Endothelial cell (in vitro differentiated cells): ENCODE measurements at places on chromosomes 5 and 9.

GRCh38 chr9:16623989-16624743 lies 246.3 kb downstream of the BNC2 start:
- DNase-seq, result no peak

DNA sequence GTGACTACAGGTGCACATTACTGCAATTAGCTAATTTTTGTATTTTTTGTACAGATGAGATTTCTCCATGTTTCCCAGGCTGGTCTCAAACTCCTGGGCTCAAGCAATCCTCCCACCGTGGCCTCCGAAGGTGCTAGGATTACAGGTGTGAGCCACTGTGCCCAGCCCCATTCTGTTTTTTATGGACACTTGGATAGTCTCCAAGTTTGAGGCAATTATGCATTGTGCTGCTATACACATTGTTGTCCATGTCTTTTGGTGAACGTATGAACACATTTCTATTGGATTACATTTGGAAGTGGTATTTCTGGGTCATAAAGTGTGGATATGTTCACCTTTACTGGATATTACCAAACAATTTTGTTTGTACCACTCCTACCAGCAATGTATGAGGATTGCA lies 22.4 kb upstream of the PLPP1 start:
- DNase-seq, result no peak

GRCh38 chr5:32222723-32223470 lies 48.8 kb upstream of the GOLPH3 start:
- no peak for DNase-seq

DNA sequence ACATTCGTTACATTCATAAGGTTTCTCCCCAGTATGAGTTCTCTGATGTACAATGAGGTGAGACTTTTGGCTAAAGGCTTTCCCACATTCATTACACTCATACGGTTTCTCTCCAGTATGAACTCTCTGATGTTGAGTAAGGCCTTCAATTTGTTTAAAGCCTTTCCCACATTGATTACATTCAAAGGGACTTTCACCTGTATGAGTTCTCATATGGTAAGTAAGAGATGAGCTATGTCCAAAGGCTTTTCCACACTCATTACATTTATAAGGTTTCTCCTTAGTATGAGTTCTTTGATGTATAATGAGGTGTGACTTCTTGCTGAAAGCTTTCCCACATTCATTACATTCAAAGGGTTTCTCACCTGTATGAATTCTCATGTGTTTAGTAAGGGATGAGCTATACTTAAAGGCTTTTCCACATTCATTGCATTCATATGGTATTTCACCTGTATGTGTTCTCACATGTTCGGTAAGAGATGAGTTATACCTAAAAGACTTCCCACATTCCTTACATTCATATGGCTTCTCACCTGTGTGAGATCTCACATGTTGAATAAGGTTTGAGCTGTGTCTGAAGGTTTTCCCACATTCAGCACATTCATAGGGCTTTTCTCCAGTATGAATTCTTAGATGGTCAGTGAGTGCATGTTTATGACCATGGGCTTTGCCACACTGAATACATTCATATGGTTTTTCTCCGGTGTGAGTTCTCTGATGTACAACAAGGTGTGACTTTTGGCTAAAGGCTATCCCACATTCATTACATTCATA lies 13.5 kb downstream of the ZFP37 start:
- DNase-seq, result no peak

- no peak for DNase-seq
These were observed 127.0 kb upstream of the NTRK2 start for GRCh38 chr9:84542554-84542953.

GRCh38 chr9:36935768-36936497 lies 98.1 kb downstream of the PAX5 start:
- DNase-seq, result no peak

DNA sequence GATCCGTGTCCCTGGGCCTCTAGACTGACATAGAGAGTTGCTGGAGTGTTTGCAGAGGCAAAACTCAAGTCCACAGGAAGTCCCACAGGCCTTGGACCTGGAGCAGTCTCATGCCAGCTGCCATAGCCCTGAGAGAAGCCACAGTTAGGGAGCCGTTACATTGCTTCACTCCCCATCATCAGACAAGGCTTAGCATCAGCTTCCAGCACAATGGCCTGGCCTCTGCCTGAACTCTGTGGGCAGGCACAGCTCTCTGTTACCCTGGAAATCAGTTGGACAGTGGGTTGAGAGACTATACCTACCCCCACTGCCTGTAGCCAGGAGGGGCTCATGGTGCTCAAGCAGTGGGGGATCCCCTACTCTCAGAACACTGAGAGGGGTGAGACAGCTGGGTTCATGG lies 16.2 kb upstream of the C9orf72 start:
- DNase-seq, result no peak

DNA sequence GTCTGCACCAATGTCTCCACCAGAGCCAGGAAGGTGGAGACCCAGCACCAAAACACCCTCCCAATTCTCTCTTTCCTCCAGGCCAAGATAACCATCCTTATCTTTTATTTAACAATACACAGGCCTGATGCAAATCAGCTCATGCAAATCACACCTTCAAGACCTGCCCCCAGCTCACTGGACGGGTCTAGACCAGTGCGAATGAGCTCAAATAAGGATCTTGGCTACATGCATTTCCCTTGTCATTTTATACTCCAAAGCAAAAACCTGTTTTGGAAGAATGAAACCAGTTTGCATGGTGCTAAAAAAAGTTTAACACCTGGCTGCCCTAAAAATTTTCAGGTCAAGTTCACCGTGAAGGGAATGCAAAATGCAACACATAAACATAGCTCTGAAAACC lies 31.9 kb upstream of the DAPK1 start:
- DNase-seq, result no peak

DNA sequence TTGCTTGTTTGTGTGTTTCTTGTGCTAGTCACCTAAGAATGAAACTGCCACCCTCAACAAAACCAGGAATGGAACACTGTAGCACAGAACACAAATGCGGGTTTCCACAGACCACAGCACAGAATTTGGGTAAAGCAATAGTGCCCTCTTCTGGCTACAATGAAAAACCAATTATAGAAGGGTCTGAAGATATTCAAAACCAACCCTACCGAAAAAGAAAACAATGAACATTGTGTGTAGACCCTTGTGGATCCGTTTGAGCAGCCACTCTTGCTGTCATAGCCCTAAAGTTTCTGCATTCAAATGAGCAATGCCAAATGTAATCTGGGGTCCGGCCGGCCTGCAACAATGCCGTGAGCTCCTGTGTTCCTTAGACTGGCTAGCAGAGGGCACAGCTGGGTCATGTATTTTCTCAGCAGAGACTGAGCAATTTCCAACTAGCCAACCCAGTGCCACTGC lies 8.3 kb upstream of the ENC1 start:
- DNase-seq, result no peak
